Stimulated activated CD4-positive, alpha-beta T cell treated with anti-CD3 and anti-CD28 coated beads, Interleukin-2, amount 100 ng/mL, for 24 hours (primary cell): ENCODE measurements at places on chromosomes 13 and 19.

DNA sequence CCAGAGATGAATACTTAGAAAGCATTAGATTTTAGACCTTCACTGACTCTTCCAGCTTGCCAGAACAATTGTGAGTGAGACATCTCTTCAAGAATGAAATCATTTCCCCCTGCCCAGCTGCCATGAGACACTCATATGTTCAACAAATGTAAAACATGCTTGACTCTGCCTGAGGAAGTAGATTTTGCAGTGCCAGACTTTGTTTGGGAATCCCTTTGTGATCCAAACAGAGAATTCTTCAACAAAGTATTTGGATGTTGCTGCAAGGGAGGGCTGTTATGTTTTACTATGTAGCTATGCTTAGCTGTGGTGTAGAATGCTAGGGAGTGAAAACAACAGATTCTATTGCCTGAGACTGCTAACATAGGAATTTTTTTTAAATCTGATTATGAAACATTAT is 416.4 kb downstream of the DCT start:
- no peak for DNase-seq

DNA sequence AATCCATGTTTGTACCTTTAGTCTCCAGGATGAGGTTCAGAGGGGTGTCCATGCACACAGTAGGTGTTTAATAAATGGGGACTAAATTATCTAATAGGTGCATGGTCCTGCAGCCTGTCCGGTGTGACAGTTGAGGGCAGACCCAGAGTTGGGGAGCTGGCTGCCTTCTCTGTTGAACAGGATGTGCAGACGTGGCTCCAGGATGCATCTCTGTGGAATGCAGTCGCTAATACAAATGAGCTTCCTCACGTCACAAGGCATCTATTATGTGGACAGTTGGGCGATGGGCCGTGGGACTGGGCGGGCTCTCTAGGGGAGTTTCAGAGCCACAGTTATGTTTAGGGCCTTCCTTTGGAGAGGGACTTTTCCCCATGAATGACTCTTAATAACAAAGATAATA is 71.0 kb downstream of the SIPA1L3 start:
- no peak for DNase-seq

DNA sequence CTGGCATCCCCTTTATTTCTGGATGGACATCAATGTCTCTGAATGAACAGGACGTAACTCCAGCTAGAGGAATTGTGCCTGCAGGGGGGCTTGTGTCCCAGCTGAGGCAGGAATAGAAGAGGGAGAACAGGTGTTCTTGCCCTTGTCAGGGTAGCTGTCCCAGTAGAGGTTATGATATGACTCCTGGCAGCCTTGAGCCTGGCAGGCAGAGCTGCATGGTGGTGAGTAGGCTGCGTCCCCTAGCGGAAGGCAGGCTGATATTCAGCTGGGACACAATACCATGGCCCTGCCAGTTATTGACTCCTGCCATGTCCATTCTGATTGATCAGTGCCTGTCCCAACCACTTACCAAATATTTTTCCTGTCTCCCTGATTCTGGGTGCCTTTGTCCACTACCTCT is 197.2 kb downstream of the RAP2A start:
- no peak for DNase-seq

DNA sequence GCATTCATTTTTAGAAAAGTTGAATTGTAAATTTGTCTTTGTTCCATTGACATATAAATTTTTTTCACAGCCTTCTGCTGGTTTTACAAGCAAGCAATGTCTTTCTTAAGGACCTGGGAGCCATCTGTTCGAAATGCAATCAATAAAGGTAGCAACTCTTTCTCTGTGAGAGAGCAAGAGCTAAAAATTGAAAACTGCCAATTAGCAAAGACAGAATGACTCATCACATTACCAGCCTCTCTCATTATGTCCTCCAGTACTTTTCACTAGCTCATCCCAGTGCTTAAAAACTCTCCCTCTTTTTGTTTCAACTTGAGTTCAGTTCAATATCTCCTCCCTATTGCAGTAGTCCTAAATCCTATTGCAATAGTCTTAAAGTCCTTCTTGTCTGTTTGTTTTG is 760.7 kb upstream of the SLITRK6 start:
- DNase-seq = no peak

DNA sequence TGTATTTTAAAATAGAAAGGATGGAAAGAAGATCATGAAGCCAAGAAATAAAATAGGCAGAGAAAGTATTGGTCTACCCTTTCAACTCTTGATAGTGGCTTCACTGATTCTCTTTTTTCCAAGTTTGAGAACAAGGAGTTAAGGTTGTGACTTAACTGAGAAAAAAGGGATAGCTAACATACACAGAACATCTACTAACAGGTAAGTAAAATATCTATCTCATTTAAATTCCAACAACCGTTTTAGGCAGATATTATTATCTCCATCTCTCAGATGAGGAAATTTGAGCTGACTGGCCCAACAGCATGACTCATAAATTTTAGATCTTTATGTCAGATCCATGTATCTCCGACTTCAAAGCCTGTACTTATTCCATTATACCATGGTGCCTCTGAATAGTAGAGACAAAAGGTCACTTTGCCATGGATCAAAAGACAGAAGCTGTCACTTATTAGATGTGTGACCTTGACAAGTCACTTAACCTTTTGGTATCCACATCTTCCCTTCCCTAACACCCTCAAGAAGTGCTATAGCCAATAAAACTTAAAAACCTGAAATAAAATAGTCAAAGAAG is 152.1 kb downstream of the DACH1 start:
- no peak for DNase-seq

DNA sequence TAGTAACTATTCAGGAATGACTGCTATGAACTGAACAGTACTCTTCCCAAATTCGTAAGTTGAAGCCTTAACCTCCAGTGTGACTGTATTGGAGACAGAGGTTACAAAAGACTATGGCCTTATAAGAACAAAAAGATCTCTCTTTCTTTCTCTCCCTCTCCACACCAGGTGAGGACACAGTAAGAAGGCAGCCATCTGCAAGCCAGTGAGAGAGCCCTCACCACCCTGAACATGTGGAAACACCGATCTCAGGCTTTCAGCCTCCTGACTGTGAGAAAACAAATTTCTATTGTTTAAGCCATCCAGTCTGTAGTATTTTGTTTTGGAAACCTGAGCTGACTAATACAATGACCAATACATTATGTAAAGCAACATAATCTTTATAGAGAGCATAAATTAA is 888.9 kb downstream of the SLITRK1 start:
- no peak for DNase-seq

DNA sequence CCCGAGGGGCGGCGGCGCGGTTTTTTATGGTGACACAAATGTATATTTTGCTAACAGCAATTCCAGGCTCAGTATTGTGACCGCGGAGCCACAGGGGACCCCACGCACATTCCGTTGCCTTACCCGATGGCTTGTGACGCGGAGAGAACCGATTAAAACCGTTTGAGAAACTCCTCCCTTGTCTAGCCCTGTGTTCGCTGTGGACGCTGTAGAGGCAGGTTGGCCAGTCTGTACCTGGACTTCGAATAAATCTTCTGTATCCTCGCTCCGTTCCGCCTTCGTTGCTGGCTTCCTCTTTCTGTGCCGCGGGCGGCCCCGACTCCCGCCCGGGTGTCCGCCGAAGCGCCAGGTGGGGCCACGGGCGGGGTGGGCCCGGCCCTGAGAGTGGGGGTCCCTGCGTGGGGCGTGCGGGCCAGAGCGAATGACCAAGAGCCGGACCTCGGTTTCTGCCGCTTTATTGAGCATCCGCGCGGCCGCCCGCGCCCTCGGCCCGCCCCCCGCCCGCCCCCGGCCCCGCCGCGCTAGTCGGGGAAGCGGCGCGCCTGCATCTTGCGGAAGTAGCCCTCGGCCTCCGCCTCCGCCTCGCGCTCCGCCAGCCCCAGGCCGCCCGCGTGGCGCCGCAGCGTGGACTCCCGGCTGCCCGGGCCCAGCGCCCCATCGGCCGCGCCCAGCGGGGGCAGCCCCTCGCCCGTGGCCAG is 9.6 kb downstream of the PLPPR3 start:
- no peak for DNase-seq

DNA sequence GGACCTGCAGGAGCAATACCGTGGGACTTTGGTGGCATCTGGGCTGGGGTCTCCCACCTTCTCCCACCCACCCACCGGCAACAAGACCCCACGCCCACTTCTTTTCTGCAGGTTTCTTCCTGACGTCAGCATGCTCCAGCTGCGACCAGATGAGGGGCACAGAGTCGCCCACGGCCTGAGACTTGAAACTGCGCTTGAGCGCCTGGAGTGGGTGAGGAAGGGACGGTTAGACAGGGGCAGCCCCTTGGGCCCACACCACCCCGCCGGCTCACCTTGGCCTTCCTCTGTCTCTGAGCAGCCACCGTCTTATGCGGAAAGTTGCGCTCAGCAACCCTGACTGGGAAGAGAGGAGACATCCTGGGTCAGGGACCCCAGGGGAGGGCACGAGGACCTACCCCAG is 2.2 kb downstream of the GARIN5B start:
- DNase-seq = no peak

DNA sequence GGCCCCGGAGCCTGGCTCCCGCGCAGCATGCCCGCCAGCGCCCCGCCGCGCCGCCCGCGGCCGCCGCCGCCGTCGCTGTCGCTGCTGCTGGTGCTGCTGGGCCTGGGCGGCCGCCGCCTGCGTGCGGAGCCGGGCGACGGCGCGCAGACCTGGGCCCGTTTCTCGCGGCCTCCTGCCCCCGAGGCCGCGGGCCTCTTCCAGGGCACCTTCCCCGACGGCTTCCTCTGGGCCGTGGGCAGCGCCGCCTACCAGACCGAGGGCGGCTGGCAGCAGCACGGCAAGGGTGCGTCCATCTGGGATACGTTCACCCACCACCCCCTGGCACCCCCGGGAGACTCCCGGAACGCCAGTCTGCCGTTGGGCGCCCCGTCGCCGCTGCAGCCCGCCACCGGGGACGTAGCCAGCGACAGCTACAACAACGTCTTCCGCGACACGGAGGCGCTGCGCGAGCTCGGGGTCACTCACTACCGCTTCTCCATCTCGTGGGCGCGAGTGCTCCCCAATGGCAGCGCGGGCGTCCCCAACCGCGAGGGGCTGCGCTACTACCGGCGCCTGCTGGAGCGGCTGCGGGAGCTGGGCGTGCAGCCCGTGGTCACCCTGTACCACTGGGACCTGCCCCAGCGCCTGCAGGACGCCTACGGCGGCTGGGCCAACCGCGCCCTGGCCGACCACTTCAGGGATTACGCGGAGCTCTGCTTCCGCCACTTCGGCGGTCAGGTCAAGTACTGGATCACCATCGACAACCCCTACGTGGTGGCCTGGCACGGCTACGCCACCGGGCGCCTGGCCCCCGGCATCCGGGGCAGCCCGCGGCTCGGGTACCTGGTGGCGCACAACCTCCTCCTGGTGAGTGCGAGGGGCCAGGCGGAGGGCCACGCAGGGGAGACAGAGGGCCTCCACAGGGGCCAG is at the start of gene KL:
Gene KL, plus strand, starts transcription at position 10 of the 909 bp plus-strand sequence. Its CDS starts 18 bp downstream, at position 28.
- DNase-seq = no peak

- no peak for DNase-seq
Measured at GRCh38 chr13:106357198-106357597, 178.3 kb downstream of the EFNB2 start.

DNA sequence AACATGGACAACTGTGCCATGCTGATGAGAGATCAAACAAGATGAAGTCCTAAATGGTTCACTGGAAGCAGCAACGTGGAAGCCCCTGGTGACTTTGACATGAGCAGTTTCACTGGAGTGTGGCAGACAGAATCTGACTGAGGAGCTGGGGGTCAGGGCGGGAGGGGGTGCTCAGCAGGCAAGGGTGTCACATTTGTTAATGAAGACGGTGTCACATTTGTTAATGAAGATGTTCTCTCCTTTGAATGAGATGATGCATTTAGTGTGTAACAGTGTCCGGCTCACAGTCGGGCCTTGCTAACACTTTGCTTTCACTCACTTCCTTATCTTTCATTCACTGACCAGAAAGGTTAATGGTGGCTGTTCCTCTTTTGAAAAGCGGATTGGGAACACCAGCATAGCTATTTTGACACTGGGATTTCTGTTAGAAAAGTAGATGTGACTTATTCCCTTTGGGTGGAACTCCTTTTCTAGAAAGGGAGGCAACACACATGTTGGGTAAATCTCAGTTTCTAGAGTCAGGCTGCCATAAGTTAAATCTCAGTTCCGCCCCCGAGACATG is 693.7 kb downstream of the UQCRFS1 start:
- DNase-seq = no peak

- DNase-seq = no peak
Measured at GRCh38 chr13:70964124-70964523, 855.9 kb upstream of the KLHL1 start.

DNA sequence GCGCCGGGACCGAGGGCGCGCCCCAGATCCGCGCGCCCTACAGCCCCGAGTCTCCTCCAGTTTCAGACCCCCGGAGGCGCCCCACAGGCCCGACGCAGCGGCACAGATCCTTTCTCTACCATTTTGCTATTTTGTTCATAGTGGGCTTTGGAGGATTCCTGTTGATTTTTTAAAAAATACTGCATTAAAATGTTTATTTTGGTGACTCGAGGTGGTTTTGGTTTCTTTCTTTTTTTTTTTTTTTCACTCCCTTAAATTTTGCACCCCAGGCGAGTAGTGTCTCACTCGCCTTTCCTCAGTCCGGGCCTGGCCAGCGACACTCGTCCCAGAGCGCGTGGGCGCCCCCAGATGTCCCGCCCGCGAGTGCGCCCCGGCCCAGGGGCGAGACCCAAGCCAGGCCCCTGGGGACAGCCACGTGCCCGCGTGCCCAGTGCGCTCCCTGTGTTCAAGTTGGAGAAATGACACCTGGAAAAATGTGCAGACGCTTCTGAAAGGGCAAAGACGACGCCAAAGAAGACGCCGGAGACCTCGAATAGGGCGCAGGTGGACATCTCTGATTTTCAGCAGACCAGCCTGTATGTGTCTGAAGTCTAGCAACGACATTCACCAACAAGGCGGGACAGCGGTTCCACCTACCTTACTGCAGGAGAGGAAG is 471 bp upstream of the INSR start:
- DNase-seq = peak; percentile 57

DNA sequence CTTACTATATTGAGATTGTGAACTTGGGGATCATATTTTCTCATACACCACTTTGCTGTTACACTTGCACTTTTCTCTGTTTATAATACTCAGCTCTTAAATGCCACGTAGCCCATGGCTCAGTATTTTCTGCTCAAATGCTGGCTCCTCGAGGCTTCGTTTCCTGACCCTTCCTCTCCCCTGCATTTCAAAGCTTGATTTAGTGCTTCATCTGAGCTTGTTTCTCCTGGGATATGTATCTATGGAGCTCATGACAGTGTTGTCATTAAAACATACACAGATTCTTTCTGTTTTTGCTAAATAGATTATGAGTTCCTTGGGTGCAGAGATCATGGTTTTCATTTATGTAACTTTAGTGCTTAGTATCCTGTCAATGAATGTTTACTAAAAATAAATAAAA is 11.4 kb downstream of the CSNK1A1L start:
- DNase-seq = no peak

GRCh38 chr19:35213663-35214632 is 14.6 kb downstream of the FAM187B start:
- DNase-seq = peak; percentile 80

GRCh38 chr13:96817336-96817941 is 176.8 kb downstream of the OXGR1 start:
- no peak for DNase-seq

DNA sequence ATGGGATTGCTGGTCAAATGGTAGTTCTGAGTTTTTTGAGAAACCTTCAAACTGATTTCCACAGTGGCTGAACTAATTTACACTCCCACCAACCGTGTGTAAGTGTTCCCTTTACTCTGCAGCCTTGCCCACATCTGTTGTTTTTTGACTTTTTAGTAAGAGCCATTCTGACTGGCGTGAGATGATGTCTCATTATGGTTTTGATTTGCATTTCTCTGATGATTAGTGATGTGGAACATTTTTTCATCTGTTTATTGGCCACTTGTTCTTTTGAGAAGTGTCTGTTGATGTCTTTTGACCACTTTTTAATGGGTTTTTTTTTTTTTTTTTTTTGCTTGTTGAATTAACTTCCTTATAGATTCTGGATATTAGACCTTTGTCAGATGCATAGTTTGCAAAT is 4.3 kb downstream of the CAB39L start:
- DNase-seq = no peak
